ENCODE measurements at places on chromosomes 2 and 18.

- no peak for DNase-seq
Observed at GRCh38 chr2:235638541-235639427, 144.9 kb downstream of the AGAP1 start.

DNA sequence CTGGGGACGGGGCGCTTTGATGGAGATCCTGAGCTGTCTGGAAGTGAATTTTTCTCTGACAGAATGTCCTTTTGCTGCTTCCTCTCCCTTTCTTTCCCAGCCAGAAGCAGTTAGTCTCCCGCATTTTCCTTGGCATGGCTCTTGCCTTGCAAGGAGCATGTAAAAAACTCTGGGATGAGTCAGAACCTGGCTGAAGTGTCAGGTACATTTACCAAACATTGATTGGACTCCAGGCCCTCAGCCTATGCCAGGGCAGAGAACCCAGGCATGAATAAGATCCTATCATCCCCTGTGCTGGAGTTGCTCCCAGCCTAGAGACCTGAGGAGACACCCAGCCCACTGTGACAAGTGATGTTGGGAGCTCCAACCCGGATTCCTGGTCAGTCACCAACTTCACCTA, 21.6 kb downstream of the STON1 start:
- no peak for DNase-seq

- DNase-seq = no peak
Observed at GRCh38 chr2:45583977-45584376, 27.1 kb downstream of the SRBD1 start.

DNA sequence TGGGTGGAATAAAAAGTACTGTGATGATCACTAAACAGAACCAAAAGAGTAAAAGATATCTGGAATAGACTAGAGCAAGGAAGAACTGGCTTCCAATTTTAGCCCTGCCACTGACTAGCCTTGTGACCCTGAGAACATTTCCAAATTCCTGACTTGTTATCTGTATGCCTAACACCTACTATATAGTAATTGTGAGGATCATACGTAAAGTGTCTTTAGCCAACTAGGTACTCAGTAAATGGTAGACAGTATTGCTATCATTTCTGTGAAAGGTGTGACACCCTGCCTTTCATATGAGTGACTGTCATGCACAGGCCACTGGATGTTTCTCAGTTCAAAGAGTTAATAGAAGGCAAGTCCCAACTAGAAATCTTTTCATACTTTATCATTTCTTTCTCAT, 29.8 kb downstream of the CYTIP start:
- DNase-seq = no peak

- no peak for DNase-seq
Observed at GRCh38 chr18:55446996-55447671, 140.9 kb downstream of the TCF4 start.

- DNase-seq = peak; percentile 69
Observed at GRCh38 chr2:139099721-139100120, 319.5 kb upstream of the NXPH2 start.

- DNase-seq = no peak
Observed at GRCh38 chr2:61173116-61173515, 11.1 kb downstream of the C2orf74 start.

GRCh38 chr2:45820048-45820447, 168.6 kb downstream of the PRKCE start:
- no peak for DNase-seq

GRCh38 chr18:48946329-48946835, 4.4 kb downstream of the SMAD7 start:
- no peak for DNase-seq

- no peak for DNase-seq
Observed at GRCh38 chr2:121102941-121103340, 182.1 kb downstream of the TFCP2L1 start.

DNA sequence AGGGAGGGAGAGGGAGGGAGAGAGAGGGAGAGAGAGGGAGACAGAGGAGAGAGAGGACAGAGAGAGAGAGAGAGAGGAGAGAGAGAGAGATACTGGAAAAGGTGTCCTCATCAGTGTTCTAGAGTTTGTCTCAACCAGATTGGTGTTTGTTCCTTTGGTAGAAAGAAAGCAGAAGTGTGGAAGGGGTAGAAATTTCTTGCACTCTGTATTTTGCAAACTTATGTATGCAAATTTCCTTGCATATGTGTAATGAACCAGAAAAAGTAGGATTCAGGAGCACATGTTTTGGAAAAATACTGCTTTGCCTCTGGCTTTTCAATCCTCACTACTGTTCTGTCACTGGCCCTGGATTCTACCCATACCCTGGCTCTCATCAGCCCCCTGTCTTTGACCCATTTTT, 1.1 kb upstream of the SP140 start:
- DNase-seq = no peak

DNA sequence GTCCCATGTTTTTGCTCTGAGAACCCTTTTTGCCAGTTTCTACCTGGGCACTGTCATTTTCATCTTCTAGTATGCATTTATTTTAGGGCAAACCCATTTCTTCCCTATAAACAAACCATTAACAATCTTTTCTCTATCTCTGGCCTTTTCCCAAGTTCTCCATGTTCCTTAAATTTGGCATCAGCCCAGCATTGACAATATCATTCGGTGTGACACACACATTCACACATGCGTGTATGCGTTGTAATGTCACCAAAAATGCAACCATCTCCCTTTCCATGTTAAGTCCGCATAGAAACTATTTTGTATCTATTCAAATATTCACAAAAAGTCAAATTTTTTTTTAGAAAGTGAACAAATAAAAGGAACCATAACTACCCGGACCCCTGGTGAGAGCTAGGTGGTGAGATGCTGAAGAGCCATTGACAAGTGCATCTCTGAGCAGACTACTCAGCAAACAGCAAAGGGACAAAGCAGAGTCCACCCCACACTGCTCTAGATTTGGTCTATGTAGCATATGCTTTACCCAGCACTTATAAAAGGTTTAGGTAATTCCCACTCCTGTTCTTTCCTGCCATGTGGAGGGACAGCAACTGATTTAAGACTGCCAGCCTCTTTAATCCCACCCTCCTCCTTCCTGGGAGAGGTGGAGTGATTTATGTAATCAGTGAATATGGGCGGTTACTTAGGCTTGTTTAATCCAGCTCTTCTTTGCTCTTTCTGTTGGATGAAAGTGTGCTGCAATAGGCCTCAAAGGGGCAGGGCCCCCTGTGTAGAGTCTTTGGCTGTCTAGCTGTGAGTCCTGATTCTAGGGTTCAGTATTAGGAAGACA, 124.1 kb downstream of the METTL8 start:
- no peak for DNase-seq

GRCh38 chr2:150528861-150529801, 41.7 kb upstream of the RND3 start:
- peak; percentile 73 for DNase-seq

DNA sequence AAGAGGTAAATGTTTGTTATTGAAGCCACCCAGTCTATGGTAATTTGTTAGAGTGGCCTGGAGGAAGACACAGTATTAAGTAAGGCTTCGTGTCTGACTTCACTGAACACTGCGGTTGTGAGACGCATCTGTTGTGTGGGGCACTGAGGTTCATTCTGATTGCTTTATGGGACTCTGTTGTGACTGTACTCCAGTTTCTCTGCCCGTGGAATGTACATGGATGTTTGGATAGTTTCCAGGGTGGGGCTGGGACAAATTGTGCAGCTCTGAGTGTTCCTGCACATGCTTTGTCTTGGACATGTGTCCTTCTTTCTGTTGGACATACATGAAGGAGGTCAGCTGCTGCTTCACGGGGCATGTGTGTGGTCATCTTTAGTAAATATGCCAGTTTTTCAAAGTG, 58.6 kb downstream of the ODC1 start:
- DNase-seq = peak; percentile 62

GRCh38 chr2:154570501-154570900, 128.0 kb upstream of the KCNJ3 start:
- no peak for DNase-seq

DNA sequence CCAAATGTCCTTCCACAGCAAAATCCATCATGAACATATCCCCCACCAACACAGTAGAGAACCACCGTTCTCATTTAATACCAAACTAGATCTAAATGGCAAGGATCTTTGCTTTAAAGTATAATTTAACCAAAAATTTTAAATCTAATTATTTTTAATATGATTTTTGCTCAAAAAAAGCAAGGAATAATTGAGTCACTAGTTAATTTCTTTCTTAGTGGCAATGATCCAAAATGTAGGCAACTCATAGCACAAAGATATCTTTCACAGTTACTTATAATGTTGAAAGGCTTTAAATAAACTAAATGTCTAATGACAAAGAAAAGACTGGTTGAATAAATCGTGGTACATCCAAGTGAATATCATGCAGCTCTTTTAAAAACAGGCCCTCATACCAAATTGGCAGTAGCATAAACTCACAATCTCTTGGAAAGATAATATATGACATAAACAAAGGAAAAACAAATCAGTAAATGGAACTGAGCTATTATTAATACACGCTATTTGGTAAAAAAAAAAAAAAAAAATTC, 20.3 kb downstream of the PTPN2 start:
- DNase-seq = no peak

DNA sequence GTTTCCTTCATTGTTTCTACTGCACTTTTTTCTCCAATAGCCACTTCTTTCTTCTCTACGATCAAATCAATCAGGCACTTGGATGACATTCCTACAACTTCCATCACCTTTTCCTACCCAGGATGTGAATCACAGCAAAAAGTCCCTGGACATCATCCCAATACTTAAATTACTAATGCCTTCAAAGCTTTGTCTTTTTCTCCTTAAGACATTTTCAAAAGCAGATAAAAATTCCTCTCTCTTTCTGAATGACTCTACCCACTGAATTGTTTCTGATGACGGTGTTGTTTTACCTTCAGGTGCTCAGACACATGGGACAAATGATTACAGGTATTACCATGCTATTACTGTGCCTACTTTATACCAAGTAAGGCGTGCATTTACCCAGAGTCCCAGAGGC, 500.9 kb downstream of the FBXO15 start:
- no peak for DNase-seq

Measured in HS-27A (cell line).